D721Med (cell line): ENCODE measurements at places on chromosomes 5 and 9.

- DNase-seq, result no peak
Observed at GRCh38 chr9:99560561-99560960, 261.1 kb upstream of the NR4A3 start.

GRCh38 chr5:1405539-1406530 lies 39.4 kb downstream of the SLC6A3 start:
- DNase-seq, result no peak

GRCh38 chr9:7452378-7452777 lies 347.2 kb downstream of the DMAC1 start:
- no peak for DNase-seq

- peak; percentile 75 for DNase-seq
Observed at GRCh38 chr9:131739959-131740648, at the start of gene RAPGEF1. TSS of gene RAPGEF1 (minus strand) at chr9:131740076. CDS start at chr9:131739830, 246 bp downstream.

- DNase-seq, result no peak
Observed at GRCh38 chr5:100430268-100431195, 104.6 kb upstream of the FAM174A start.

- no peak for DNase-seq
Observed at GRCh38 chr9:69495296-69495695, 170.3 kb downstream of the ENTREP1 start.

GRCh38 chr5:84275609-84276008 lies 109.1 kb downstream of the EDIL3 start:
- DNase-seq, result no peak

DNA sequence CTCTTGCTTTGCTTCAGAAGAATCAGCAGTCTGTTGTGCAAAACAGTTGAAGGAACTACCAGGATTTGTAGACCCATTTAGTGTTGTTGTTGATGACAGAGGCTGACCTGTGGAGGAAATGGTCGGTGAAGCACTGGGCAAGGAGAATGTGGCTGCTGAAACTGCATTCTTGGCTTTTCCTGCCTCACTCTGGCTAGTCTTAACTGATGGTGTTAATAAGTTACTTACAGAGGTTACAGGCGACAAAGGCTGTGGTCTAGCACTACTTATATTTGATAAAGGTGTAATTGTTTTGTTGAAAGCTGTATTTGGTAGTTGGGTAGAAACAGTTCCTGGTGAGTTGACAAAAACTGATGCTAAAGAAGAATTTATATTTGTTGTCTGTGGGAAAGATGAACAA lies 31.5 kb downstream of the MLANA start:
- DNase-seq, result no peak

DNA sequence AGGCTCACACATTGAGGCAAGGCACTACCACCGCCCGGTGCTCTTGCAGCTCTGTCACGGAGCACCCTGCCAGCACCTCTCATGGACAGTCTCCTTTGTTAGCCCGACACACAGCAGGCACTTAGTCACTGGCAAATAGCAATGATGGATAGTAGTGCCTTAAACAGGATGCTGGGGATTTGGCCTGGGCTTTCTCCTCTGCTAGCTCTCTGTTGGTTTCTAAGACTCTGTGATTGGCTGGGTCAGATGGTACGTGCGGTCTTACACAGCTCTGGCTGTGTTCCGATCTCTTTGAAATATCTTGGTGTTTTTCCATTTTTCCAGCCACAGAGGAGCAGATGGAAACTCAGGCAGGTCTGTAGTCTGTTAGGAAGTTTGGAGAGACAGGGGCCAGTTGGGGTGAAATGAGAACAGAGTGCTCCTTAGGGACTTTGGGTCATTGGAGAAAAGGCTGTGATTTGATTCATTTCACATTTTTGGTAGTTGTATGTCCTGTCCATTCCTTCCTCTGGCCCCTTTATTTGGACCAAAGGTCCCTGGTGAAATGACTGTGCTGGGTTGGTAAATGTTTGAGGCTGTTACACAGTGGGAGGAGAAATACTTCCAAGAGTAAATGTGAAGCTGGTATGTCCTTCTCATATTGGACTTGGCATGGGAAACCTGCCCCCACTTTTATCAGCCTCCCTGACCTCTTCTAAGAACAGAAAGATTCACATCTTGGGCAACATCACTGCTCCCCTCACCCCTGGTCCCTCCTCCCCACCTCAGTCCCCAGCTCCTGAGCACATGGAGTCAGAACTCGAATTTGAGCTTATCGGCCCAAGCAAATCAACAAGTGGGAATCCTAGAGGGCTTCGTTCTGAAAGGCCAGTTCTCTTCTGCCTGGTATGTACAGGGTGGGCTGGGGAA lies 3.4 kb downstream of the SMIM3 start:
- no peak for DNase-seq

DNA sequence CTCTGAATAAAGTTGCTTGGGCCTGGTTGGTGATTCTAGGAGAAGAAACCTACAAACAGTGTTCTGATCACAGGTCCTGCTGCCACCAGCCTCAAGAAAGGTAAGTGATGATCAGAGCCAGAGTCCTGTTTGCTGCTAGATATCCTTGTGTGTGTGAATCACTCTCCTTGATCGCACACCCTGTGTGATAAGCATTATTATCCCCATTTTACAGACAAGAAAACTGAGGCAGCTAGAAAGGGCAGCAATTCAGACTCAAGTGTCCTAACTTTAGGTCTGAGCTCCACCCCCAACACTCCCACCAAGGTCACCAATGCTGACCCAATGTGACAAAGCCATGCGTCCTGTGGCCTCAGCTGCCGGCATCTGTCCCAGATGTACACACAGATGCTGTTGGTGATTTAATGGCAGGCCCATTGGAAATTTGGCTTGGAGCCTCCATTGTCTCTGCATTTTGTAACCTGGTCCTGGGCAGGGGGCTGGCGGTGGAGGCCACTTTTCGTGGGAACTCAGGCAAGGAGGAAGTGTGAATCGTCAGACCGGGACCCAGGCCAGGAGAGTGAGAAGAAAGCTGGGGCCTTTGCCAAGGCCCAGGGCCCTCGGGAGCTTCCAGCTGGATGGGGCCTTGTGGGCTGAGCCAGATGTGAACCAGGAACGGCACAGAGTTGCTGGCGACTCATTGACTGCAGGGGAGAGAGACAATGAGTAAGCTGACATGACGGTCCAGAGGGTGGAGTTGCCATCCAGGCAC lies 29.8 kb upstream of the GGTA1 start:
- DNase-seq, result no peak

DNA sequence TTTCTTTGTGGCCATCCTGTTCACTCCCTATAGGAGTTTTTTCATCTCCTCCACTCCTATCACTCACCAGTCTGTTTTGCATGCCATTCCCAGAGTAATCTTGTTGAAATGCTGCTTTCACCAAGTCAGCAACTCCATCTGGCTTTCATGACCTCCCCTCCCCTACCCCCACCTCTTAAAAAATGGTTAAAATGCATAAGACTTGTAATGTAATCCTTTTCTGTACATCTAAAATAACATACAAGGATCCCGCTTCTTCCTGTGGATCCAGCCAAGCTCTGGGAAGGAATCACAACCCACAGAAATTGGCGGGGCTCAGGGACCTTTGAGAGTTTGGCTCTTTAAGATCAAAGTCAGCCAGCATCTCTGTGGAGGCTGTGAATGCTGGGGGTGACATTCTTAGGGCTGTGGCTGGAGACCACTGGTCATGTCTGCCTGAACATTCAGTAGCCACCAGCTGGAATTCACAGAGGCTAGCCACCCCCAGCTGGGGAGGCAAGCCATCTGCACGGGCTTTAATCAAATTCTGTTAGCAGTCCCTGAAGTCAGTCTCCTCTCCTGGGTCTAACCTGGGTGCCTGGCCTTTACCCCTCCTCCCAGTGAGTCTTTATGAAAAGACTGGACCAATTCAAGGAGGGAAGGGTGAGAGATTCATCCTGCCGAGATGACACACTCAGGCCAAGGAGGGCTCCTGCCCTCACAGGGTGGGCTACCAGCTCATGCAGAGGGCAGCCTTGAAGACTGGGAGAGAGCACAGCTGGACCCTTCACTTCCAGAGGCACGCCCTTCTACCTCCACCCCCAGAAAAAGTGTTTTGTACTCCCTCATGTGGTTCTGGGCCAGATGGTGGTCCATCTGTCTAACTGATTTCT lies 132.9 kb downstream of the LIFR start:
- no peak for DNase-seq

DNA sequence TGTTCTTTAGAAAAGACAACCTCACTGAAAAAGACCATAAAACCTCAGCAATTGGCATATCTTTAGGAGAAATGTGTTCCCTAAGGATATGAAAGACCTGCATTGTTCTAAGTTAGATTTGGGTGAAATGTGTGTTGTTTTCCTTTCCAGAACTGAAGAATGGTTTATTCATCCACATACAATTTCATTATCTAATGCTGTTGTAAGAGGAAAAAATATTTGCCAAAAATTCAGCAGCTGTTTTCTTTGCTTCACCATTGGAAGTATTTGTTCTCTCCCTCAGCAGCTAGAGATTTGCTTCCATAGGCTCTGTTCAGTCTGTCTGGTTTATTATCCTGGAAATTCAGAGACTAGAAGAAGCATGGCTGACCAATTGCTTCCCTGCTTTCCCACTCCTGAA lies 150.9 kb downstream of the ISOC1 start:
- no peak for DNase-seq

- DNase-seq, result no peak
Observed at GRCh38 chr5:68428231-68428811, 212.8 kb downstream of the PIK3R1 start.

- DNase-seq, result no peak
Observed at GRCh38 chr5:100667161-100667630, 132.0 kb downstream of the FAM174A start.

- no peak for DNase-seq
Observed at GRCh38 chr9:124442379-124442778, 7.9 kb upstream of the ADGRD2 start.

DNA sequence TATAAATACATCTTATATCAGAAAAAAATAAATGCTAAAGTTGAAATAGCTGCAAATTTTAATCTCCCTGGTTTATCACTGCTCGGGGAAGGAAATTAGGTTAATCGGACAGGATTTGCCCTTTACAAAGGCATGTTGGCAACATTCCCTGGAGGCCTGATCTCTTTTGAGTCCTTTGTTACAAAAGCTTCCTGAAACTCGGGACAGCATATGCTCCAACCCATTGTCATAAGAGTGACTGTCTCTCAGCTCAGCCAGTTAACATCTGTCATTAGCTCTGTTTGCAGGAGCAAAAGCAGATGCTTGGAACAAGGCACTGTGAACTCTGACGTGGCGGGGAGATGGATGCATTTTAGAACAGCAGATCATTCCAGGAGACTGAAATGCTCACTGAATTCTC lies 80.6 kb downstream of the MYO10 start:
- DNase-seq, result no peak

GRCh38 chr5:169519358-169519757 lies 64.2 kb upstream of the SPDL1 start:
- DNase-seq, result no peak

- DNase-seq, result no peak
Observed at GRCh38 chr5:5887833-5888232, 465.4 kb downstream of the ICE1 start.

DNA sequence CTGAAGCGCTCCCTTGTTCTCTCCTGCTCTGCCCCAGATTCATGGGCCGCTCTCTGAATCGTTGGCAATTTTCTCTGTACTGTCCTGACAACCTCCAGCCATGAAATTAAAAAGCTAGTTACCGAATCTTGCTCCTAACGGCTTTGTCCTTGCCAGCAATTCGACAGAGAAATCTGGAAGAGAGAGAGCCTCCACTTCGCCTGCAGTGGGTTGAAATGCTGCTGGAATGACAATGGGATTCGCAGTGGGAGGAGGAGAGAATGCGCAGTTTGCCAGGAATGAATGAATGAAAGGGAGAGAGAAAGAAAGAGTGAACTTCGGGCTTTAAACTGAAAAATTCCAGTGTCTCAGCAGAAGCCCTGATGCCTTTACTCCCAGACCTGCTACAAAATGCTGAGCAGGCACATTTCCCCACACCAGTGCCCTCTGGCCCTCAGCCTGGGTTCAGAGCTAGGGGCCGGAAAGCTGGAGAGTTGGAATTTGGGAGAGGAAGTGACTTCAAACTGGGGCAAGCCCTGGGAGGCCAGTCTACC lies 11.5 kb upstream of the BOD1 start:
- no peak for DNase-seq

GRCh38 chr9:34507966-34508365 lies 14.8 kb downstream of the ENHO start:
- no peak for DNase-seq
